ENCODE measurements at places on chromosomes 3 and 15. TPM values are rescaled to one million over a fixed set of nuclear protein-coding genes. Genes with fewer than 3 reads are reported as not detected.
A peak's percentile ranks its signal among the peaks of the same experiment; 100 is the strongest.

The GRK7 gene
- total RNA-seq = not detected

The C2CD4A gene
- not detected for total RNA-seq

The SNTN gene
- not detected for total RNA-seq

GRCh38 chr3:60190073-60190472, 1061.2 kb downstream of the FHIT start:
- no peak for DNase-seq
- no peaks in the 10 kb centered on the region for H3K36me3 ChIP-seq
- no peak overlapping the region for H3K4me3 ChIP-seq
- H3K4me1 ChIP-seq = no peaks in the 10 kb centered on the region
- H3K27ac ChIP-seq = no peak overlapping the region

The ARGFX gene
- not detected for total RNA-seq

DNA sequence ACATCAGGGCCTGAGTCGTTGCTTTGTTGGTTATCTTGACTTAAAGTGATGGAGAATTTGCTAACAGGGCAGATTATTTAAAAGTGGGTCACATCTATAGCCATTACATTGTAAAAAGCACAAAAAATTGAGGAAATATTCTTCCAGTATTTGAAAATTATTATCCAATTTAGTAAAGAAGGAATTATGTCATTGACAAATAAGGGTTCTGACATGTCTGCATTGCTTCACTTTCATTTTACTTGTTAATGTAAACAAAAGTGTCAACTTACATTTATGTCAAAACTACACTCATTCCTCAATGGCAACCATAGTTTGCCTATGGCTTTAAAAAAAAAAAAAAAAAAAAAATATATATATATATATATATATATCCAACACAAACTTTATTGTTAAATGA, 3.4 kb upstream of the PARP14 start:
- no peak for DNase-seq
- H3K36me3 ChIP-seq = no peaks in the 10 kb centered on the region
- H3K4me3 ChIP-seq = no peak overlapping the region
- peaks cover 17% of the 10 kb centered on the region for H3K4me1 ChIP-seq
- H3K27ac ChIP-seq = no peak overlapping the region

The ASB14 gene
- total RNA-seq = not detected

The POLR2M gene
- 24.9 TPM for total RNA-seq

GRCh38 chr3:4494895-4495264, 1.7 kb downstream of the ITPR1 start:
- H3K36me3 ChIP-seq = peaks cover 9% of the 10 kb centered on the region
- H3K27me3 ChIP-seq = no peaks in the 10 kb centered on the region
- H3K4me1 ChIP-seq = peaks cover 15% of the 10 kb centered on the region
- H3K4me3 ChIP-seq = peak overlapping the region; percentile 84
- H3K27ac ChIP-seq = peak overlapping the region; percentile 81

- no peak overlapping the region for H3K4me3 ChIP-seq
- no peak for DNase-seq
- no peaks in the 10 kb centered on the region for H3K36me3 ChIP-seq
- no peaks in the 10 kb centered on the region for H3K4me1 ChIP-seq
- no peaks in the 10 kb centered on the region for H3K27me3 ChIP-seq
- no peak overlapping the region for H3K27ac ChIP-seq
Measured at GRCh38 chr3:45465192-45465591, 76.8 kb downstream of the LARS2 start.

- no peak overlapping the region for H3K27ac ChIP-seq
- H3K4me1 ChIP-seq = peaks cover 16% of the 10 kb centered on the region
- H3K4me3 ChIP-seq = no peak overlapping the region
- H3K36me3 ChIP-seq = no peaks in the 10 kb centered on the region
- DNase-seq = no peak
Measured at GRCh38 chr3:73538486-73538885, 86.3 kb downstream of the PDZRN3 start.

The ACAN gene
- total RNA-seq = 113 TPM

The ZNF660 gene
- total RNA-seq = 0.43 TPM

The GPR15 gene
- not detected for total RNA-seq

The FBXO40 gene
- total RNA-seq = not detected

GRCh38 chr3:74591342-74591741, 23.1 kb downstream of the CNTN3 start:
- no peaks in the 10 kb centered on the region for H3K36me3 ChIP-seq
- no peaks in the 10 kb centered on the region for H3K27me3 ChIP-seq
- peak overlapping the region; percentile 10 for H3K27ac ChIP-seq
- no peak overlapping the region for H3K4me3 ChIP-seq
- no peak for DNase-seq

The SH2D7 gene
- not detected for total RNA-seq

The SV2B gene
- 0.11 TPM for total RNA-seq

DNA sequence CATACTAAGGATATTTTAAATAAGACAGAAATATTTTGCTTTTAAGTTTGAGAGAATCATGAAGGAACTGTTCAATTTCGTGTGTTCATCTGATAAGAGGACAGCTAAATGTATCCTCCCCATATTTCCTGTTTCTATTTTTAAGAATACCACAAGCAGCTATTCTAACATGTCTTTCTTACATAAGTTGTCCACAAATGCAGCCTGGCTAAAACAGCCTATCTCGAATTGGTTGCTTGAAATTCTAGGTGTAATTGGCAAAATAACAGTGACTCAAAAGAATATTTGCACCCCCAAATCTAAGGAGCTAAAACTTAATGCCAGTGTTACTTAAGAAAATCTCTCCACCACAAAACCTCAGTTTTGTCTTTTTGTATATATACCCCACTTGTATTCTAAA, 35.0 kb downstream of the BTLA start:
- DNase-seq = no peak
- H3K27me3 ChIP-seq = no peaks in the 10 kb centered on the region
- H3K27ac ChIP-seq = no peak overlapping the region
- no peaks in the 10 kb centered on the region for H3K36me3 ChIP-seq
- no peak overlapping the region for H3K4me3 ChIP-seq
- peaks cover 5% of the 10 kb centered on the region for H3K4me1 ChIP-seq

DNA sequence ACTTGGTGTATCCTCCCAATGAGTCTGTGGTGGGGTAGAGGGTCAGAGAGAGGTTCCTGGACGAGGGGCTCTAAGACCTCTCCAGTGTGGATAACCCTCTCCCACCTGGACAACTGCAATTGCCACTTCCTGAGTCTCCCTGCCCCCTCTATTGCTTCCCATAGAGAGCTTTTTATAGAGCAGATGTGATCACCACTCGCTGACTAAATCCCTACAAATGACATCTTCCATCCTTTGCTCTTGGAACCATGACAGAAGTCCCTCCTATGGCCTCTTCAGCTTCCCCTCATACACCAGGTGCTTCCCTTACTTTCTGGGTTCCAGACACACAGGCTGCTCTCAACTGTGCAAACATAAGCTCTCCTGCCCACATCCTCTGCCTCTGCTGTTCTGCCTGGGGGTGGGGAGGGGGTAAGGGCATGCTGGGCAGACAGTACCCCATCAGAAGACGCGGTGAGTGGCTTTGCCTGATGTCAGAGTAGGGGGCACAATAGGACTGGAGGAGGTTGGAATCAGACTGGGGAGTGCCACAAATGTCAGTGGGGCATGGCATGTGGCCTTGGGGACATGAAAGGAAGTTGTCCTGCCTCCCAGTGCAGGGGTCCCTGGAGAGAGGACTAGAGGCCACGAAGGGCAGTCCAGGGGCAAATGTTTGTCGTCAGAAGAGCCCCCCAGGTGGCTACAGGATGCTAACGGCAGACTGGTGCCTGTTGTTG, 15.2 kb downstream of the ITIH3 start:
- H3K36me3 ChIP-seq = no peaks in the 10 kb centered on the region
- H3K4me3 ChIP-seq = no peak overlapping the region
- H3K27ac ChIP-seq = no peak overlapping the region
- no peaks in the 10 kb centered on the region for H3K27me3 ChIP-seq
- DNase-seq = no peak
